Stimulated activated CD8-positive, alpha-beta memory T cell treated with anti-CD3 and anti-CD28 coated beads, Interleukin-7, amount 100 ng/mL, for 24 hours (primary cell): ENCODE measurements at places on chromosomes 1 and 21.

DNA sequence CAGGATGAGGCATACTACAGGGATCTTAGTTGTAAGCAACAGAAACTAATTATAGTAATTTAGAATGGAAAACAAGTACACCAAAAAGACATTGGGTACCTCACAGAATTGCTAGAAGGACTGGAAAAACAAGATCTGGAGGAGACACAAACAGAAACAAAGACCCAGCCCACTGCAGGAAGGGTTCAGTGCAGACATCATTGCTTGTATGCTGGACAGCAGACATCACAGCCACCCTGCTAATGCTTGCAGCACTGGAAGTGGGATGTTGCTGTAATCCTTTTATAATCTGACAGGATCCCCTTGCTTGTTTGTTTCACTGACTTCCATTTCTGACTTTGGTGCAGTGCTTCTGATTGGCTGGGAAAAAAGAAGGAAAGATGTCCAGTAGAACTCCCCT lies 111.4 kb upstream of the ZNF678 start:
- no peak for DNase-seq

DNA sequence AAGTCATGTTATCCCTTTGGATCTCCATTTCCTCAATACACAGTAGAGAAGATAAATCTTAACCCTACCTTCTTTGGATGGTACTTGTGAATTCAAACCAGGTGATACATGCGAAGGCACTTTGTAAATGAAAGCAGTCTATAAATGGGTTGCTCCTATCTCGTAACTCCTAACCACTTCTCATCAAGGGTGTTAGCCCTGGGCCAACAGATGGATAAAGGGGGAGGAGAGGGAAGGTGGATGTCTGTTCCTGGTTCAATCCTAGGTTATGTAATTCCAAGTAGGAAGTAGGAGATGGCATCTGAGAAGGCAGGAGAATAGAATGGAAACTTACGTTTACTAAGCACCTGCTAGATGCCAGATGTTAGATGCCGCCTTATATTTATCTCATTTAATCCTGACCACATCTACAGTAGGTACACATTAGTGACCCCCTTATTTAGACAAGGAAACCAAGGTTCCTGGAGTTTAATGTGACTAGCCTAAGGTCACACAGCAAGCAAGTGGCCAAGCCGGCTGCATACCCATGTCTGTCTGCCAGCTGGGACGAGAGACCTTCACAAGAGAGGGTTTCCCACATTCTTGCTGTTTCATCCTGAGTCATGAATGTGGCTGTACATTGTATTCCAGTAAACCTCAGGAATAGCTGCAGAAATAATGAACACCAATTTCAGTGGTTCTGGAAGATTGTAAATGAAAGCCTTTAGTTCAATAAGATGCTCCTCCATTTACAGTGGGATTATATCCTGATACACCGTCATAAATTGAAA lies 47.7 kb downstream of the ELAVL4 start:
- DNase-seq, result no peak

- no peak for DNase-seq
These were observed 58.9 kb upstream of the CTTNBP2NL start for GRCh38 chr1:112337028-112337531.

DNA sequence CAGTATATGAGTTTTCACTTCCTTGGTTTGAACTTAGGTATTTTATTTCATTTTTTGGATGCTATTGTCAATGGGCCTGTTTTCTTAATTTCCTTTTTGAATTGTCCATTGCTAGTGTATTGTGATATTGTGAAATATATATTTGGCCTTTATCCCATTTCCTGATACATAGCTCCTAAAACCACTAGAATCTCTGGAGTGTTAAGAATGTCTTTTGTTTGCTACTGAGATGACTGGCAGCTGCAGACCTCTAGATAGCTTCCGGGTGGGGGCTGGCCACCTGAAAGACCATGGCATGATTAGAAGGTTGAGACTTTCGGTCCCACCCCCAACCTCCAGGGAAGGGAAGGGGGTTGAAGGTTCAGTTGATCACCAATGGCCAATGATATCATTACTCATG lies 245.4 kb downstream of the KCNJ6 start:
- no peak for DNase-seq

DNA sequence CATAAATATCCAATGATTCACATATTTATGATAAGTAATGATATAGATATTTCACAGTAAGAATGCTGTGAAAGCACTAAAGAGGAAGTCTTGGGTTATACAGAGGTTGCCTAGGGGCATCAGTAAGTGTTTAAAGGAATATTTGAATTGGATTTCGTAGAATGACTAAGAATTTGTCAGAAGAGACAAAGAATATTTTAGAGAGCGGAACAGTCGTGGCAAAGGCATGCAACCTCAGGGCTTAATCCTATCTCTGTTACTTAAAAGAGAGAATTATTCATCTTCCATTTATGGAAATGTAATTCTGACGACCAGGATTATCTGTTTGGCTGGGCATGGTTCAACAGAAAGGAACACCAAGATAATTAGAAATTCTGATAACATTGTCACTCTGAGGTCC lies 171.9 kb upstream of the NR5A2 start:
- DNase-seq, result no peak

GRCh38 chr1:40659649-40659947 lies 5.9 kb downstream of the RIMS3 start:
- DNase-seq, result no peak
